ENCODE measurements at places on chromosomes 11 and 22. TPM values are rescaled to one million over a fixed set of nuclear protein-coding genes. Genes with fewer than 3 reads are reported as not detected.

- no peak for DNase-seq
Observed at GRCh38 chr11:126152586-126152985, 58.9 kb downstream of the RPUSD4 start.

CBLIF gene
- not detected for total RNA-seq

AIFM3 gene
- 0.25 TPM for total RNA-seq

- DNase-seq = peak; percentile 91
Observed at GRCh38 chr22:38505541-38506117, 482 bp downstream of the DDX17 start.

GRCh38 chr22:29231971-29232959 lies 26.6 kb downstream of the EMID1 start:
- DNase-seq = peak; percentile 69

- peak; percentile 68 for DNase-seq
Observed at GRCh38 chr22:37077802-37078448, 26.4 kb downstream of the KCTD17 start.

- no peak for DNase-seq
Observed at GRCh38 chr22:37601540-37602442, 6.8 kb upstream of the GGA1 start.

DENND6B gene
- total RNA-seq = 1.3 TPM

PGAP2 gene
- 9.4 TPM for total RNA-seq

GRCh38 chr11:95132956-95133355 lies 43.3 kb downstream of the ENDOD1 start:
- no peak for DNase-seq

UCP3 gene
- total RNA-seq = 53.8 TPM

DNA sequence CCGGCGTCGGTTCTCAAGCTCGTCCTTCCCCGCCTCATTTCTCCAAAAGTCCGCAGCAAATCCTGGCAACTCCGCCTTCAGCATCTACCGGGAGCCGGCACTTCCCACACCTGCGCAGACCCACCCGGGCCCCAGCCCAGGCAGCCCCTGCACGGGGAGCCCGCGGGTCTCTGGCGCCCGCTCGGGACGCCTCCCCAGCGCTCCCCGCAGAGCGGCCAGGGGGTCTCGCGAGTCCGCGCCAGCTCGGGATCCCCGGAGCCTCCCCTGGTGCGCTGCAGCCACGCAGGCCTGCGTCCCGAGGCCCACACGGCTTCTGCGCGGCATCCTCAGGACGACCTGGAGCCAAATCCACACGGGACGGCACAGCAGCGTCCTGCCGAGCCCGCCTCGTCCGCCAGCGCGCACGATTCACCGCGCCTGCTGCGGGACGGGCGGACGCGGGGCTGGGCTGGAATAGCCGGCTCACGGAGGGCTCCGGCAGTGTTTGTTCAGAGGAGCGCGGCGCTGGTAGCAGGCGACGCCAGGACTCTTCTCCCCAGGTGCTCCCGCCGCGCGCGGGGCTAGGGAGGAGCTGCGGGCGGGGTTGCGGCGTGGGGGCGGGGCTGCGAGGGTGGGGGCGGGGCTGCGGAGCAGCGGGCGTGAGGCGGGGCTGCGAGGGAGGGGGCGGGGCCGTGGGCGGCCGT lies 816 bp upstream of the PHRF1 start:
- DNase-seq = no peak

KDM4D gene
- 0.82 TPM for total RNA-seq

- no peak for DNase-seq
Observed at GRCh38 chr11:13857828-13858227, 104.7 kb upstream of the SPON1 start.

DNA sequence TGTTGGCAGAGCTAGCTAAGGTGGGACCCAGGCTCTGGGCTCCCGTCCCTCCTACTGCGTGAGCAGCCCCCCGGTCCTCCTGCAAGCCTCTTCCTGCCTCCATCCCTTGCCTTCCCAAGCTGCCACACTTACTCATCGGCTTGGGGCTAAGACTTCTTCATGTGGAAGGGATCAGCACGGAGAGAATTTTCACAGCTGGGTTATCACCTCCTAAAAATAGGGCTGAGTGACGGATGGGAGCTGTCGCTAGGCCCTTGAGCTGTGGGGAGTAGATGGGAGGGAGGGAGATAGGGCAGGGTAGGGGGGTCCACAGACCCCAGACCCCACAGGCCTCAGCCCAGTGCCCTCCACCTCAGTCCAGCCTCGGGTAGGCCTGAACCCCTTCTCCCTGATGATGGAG lies 41.0 kb downstream of the FLRT1 start:
- no peak for DNase-seq

DNA sequence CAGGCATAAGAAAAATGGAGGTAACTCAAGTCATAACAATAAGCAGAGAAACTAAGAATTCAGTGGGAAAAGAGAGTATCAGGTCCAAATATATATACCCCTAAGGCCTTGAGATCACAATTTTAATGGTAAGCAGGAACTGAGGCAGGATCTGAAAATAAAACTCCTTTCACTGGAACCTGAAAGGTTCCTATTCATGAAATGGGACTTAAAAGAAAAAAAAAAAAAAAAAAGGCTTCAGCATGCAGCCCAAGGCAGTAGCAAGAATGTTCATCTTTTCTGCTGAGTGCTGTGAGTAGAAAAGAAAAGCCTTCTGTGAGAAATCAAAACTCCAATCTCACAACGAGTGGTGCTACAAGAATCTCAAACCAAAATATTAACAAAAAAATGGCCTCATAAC lies 75.3 kb downstream of the DLG2 start:
- no peak for DNase-seq

TAF1D gene
- total RNA-seq = 53.7 TPM

DNA sequence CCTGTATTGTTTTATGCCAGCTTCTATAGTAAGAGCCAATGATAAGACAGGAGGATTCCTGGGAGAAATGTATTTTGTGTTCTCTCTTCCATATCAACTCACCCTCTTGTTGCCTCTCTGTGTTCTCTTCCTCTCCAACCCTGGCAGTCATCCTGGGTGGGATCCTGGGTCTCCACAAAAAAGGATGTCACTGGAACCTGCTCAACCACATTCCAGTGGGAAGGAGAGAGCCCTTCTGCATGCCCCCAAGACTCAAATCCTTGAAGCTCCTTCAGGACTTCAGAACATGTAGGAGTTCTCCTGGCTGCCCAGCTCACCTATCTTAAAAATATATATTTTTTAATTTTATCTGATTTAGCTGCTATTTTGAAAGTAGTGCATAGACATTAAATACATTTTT lies 26.1 kb downstream of the APOL6 start:
- no peak for DNase-seq

GRCh38 chr11:86119077-86119476 lies 50.2 kb upstream of the PICALM start:
- DNase-seq = no peak

DNA sequence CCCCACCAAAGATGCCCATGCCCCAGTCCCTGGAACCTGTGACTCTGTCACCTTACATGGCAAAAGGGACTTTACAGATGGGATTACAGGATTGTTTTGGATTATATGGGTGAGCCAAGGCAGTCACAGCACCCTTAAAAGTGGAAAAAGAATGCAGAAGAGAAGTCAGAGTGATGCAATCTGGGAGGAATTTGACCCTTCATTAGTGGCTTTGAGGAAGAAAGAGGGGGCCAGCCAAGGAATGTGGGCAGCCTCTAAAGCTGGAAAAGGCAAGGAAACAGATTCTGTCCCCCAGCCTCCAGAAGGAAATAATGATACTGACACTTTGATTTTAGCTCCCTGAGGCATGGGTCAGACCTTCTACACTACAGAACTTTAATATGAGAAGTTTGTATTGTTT lies 257.3 kb upstream of the ISX start:
- DNase-seq = no peak

Data from psoas muscle (tissue), 8 donors.